ENCODE measurements at places on chromosomes 5 and 9.

GRCh38 chr5:130151239-130151638 is 247.0 kb downstream of the CHSY3 start:
- no peak for DNase-seq

GRCh38 chr9:127915801-127916719 is 781 bp downstream of the ST6GALNAC4 start:
- DNase-seq: no peak

- no peak for DNase-seq
These were observed 1860.1 kb upstream of the ACO1 start for GRCh38 chr9:30524311-30524710.

GRCh38 chr9:109118808-109119438 is 824 bp downstream of the TMEM245 start:
- no peak for DNase-seq

GRCh38 chr9:971901-972500 is 4.5 kb upstream of the DMRT3 start:
- DNase-seq: no peak

- no peak for DNase-seq
These were observed 162.1 kb downstream of the CCDC192 start for GRCh38 chr5:127865273-127865672.

DNA sequence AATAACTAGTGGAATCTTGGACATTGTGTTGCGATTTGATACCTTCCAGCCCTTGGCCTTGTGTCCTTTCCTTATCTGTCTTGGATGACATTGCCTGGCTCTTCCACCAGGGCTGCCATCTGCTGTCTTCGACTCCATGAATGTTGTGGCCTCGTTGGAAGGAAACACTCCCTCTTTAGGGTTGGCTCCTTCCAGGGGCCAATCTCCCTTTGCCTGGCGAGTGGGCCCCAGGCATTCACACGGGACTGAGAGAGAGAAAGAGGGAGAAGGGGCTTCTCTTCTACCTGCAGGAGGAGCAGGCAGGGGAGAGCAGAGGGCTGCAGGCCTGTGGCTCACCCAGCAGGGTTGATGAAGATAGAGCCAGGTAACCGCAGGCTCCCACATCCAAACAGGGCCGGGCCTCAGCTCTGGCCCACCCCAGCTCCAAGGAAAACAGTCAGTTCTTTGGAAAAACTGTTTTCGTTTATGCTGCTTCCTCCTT is 31.3 kb downstream of the FGF1 start:
- DNase-seq: no peak

- DNase-seq: no peak
These were observed 171.2 kb downstream of the GAPVD1 start for GRCh38 chr9:125432715-125433385.

GRCh38 chr5:154937186-154937717 is 759 bp downstream of the GEMIN5 start:
- DNase-seq: no peak

GRCh38 chr9:69637817-69638200 is 34.4 kb downstream of the APBA1 start:
- no peak for DNase-seq

GRCh38 chr9:123795336-123795735 is 134.6 kb downstream of the DENND1A start:
- DNase-seq: no peak

- DNase-seq: no peak
These were observed 91.4 kb upstream of the SH3GL2 start for GRCh38 chr9:17487467-17487866.

DNA sequence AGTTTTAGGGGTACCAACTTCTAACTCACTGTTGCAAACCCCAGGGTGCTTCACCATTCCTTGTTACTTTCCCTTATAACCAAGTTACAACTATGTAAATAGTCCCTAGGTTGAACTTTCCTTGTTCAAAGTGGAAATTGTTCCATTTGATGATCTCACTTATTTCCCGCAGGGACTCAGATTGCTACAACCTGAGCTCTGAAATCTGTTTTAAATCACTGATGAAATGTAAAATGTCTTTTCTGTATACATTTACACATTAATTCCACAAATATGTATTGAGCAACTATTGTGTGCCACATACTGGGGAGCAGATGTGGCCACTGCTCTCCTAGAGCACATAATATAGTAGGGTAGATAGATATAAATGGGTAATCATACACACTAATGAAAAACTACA is 69.1 kb upstream of the TARS1 start:
- DNase-seq: no peak

GRCh38 chr9:84103651-84104377 is 123.2 kb downstream of the RMI1 start:
- no peak for DNase-seq

DNA sequence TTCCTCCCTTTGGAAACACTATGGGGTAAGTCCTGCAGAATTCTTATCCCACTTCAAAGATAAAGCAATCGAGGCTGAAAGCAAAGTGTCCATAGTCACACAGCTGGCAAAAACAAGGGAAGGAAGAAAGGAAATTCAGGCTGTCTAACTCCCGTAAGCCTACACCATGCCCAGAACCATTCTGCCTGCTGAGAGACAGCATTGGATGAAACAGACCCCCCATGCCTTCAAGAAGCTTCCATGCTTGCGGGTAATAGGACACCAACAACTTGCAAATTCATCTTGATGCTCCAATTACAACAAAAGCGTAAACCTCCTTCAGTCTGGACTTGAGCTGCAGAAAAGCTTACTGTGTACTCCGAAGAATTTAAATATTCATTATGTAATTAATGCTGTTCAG is 181.1 kb upstream of the WWC1 start:
- no peak for DNase-seq

DNA sequence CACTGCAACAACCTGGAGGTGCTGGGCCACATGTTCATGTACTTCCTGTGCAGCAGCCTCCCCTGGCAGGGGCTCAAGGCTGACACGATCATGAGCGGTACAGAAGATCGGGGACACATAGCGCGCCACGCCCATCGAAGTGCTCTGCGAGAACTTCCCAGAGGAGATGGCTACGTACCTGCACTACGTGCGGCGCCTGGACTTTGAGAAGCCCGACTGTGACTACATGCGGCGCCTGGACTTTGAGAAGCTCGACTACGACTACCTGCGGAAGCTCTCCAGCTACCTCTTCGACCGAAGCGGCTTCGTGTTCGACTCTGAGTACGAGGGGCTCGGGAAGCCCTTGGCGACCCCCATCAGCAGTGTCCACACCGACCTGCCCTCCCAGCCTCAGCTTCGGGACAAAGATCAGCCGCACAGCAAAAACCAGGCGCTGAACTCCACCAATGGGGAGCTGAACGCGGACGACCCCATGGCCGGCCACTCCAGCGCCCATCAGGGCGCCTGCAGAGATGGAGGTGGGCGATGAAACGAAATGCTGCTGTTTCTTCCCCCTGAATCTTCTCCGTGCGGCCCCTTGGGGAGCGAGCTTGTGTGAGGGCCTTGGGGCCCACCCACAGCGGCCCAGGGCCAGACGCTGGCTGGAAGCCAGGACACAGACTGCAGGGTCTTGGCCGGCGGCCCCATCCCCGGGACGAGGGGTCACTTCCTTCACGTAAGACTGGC is 56.5 kb downstream of the JAK2 start:
- DNase-seq: no peak

GRCh38 chr5:152595405-152595804 is 190.3 kb upstream of the NMUR2 start:
- DNase-seq: no peak

- no peak for DNase-seq
These were observed 1.2 kb downstream of the SCAMP1 start for GRCh38 chr5:78361631-78361993.

DNA sequence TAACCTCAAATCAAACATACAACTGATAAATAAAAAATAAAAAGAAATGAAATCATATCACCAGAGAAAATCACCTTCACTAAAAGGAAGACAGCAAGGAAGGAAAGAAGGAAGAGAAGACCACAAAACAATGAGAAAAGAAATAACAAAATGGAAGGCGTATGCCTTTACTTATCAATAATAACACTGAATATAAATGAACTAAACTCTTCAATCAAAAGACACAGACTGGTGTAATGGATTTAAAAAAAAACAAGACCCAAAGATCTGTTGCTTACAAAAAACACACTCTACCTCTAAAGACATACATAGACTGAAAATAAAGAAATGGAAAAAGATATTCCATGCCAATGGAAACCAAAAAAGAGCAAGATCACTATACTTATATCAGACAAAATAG is 60.3 kb downstream of the ERP44 start:
- no peak for DNase-seq

GRCh38 chr5:101976933-101977332 is 319.2 kb downstream of the SLCO4C1 start:
- no peak for DNase-seq

GRCh38 chr5:61860978-61861377 is 445.0 kb upstream of the KIF2A start:
- no peak for DNase-seq

GRCh38 chr9:91758491-91758981 is 191.5 kb downstream of the ROR2 start:
- DNase-seq: no peak

DNA sequence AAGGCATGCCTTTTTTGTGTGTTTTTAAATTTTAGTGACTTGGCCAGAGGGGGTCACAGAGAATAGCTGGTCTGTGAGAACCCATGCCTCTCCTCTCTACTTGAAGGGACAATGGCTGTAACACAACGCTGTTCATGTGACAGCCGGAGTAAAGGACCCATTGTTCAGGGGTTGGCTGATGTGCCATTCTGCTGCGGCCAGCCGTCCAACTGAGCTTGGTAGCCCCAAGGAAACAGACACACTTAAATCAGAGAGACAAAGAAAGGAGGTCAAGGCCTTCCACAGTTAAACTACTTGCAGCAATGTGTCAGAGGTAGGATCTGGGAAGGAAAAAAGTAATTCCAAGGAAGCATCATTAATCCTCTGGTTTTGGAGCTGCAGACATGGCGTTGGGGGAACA is 8.1 kb downstream of the MEGF10 start:
- no peak for DNase-seq

- no peak for DNase-seq
These were observed 33.5 kb upstream of the SPARC start for GRCh38 chr5:151720215-151720614.

- DNase-seq: no peak
These were observed 22.6 kb downstream of the CLPTM1L start for GRCh38 chr5:1322036-1322900.

DNA sequence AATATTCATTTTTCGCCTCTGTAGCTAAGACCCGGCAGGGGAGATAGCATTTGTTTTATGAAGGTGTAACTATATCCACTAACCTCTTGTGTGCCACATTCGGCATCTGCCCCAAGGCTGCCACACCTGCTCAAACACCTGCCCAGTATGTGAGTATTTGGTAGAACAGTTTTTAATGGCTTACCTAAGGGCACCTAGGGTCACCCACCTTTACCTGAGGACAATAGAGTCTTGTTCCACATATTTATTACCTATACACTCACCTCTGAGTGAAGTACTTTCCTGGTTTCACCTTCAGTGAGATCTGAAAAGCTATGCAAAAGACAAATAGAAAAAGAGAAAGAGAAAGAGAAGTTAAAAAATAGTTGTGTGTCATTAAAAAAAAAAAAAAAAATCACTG is 68.0 kb upstream of the PIP5K1B start:
- no peak for DNase-seq

DNA sequence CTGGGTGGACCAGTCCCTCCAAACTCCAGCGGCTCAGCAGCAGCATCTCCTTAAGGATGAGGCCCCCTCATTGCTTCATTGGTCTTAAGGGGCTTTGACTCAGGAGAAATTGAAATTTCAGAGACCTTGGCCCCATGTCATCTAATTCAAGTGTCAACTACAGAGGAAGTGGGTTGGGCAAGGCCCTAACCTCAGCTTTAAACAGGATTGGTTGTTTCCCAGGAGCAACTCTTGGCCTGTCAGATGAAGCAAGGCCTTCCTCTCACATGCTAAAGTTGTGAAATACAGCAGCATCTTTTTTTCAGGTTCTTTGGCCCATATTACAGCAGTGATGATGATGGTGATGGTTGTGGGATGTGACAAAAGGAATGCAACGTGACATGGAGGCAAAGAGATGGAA is 348.3 kb downstream of the ICE1 start:
- no peak for DNase-seq

GRCh38 chr5:151664694-151665585 is 21.8 kb downstream of the SPARC start:
- DNase-seq: no peak

GRCh38 chr5:137122075-137122474 is 377.1 kb downstream of the SPOCK1 start:
- DNase-seq: no peak

DNA sequence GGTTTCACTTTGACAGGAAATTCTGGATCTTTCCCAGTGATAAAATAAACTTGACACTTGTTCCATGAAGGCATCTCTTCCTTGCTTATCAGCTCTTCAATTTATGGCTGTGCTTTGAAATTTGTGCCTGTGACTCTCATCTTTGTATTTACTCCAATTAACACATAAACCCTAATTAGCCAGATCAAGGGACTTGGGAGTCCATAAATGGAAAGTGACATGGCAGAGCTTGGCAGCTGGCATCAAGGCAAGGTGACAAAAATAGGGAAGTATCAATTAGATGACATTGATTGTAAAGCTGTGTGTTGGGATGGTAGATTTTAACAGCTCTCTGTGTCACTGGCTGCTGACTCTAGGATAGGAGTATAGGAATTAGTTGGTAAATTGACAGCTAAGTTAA is 133.9 kb downstream of the PBX3 start:
- DNase-seq: no peak

DNA sequence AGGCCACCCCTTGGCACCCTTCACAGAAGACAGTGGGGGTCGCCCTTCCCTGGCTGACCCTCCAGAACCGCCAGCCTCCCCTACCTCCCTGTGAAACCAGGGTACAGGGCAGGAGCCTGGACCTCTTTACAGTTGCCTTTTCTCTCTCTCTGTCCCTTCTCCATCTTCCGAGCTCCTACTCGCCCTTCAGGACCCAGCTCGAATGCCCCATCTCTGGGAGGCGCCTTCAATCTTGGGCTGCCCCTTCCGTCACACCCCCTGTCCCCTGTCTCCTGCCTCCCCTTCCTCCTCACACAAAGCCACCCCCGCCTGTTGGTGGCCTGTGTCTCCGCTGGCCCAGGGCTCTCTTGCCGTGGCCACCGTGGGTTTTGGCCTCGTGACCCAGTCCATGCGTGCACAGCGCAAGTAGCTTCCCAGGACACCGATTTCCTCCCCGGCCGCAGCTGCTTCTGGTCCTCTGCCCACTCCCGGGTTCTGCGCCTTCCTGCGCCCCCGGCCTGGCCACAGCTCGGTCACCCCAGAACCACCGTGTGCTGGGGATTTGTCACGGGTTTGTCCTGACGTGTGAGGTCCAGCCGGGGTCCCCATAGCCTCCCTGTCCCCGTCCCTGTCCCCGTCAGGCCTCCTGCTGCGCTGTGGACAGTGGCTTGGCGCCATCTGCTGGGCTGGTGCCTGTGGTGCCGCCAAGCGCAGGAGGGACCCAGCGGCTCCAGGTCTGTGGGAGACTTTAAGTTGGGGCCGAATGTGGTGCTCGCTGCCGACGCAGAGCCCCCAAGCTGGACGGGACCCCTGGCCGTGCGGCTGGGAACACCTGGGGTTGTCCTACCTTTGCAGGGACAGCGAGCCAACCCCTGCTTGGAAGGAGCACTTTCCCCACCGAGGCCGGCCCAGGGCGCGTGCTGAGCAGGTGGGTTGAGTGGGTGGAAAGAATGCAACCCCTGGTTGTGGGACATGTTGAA is 4.0 kb upstream of the TMEM250 start:
- peak; percentile 63 for DNase-seq

- no peak for DNase-seq
These were observed 6.0 kb upstream of the FAM163B start for GRCh38 chr9:133615186-133615585.
